SW480 (cell line): ENCODE measurements at places on chromosomes 5 and 9.
A peak's percentile ranks its signal among the peaks of the same experiment; 100 is the strongest.

DNA sequence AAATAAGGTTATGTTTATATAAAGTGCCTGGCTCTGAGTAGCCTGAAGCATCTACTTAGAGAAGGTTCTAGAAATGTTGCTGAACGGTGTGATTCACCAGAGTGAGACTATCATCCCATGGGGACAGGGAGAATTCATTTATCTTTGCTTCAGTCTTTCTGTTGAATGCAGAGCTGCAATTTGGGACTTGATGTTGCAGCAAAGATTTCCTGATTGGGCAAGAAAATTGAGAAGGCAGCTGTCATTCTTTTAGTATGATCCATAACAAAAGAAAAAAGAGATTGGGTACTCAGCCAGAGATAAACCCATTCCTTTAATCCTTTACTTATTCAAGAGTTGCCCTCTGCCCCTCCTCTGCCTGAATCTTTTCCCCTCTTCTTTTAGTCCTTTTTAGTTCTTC, 456.3 kb upstream of the WWC1 start:
- no peak for DNase-seq

GRCh38 chr9:76162751-76163500, 231.3 kb downstream of the RFK start:
- no peak for DNase-seq

GRCh38 chr9:21155501-21155900, 11.0 kb downstream of the IFNA21 start:
- no peak for DNase-seq

DNA sequence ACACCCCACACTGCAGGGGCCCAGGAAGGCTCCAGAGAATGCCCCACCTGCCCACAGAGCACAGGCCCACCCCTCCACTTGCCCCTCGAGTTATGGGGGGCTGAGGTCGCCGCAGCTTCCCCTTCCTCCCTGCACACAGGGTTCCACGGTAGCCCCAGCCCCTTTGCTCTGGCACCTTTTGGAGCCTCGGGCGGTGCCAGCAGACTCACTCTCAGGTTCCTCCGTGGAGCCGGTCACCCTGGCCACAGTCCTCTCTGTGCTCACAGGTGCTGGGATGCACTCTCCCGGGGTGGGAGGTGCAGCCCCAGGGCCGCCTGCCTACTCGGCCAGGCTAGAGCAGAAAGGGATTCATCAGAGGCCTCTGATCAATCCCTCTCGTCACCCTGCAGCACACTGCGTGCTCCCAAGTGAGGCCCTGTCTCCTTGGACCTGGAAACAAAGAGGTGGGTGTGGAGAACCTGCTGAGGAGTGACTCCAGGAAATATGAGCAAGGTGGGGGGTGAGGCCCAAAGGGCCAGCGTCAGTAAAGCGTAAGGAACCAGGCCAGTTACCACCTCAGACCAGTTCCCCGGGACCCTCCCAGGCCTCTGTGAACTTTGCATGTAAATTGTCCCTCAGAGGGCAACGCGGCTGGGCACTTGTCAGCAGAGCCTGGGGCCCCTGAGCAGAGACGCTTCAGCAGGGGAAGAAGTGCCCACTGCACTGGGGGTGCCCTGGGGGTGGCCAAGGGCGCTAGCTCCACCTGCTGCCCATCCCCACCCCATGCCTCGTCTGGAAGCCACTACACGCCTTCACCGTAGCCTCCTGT, 167.8 kb downstream of the OLFM1 start:
- DNase-seq = no peak

GRCh38 chr9:20355022-20355421, 267.3 kb downstream of the MLLT3 start:
- DNase-seq = no peak

- peak; percentile 8 for DNase-seq
Measured at GRCh38 chr5:59722874-59723273, 170.7 kb downstream of the PDE4D start.

DNA sequence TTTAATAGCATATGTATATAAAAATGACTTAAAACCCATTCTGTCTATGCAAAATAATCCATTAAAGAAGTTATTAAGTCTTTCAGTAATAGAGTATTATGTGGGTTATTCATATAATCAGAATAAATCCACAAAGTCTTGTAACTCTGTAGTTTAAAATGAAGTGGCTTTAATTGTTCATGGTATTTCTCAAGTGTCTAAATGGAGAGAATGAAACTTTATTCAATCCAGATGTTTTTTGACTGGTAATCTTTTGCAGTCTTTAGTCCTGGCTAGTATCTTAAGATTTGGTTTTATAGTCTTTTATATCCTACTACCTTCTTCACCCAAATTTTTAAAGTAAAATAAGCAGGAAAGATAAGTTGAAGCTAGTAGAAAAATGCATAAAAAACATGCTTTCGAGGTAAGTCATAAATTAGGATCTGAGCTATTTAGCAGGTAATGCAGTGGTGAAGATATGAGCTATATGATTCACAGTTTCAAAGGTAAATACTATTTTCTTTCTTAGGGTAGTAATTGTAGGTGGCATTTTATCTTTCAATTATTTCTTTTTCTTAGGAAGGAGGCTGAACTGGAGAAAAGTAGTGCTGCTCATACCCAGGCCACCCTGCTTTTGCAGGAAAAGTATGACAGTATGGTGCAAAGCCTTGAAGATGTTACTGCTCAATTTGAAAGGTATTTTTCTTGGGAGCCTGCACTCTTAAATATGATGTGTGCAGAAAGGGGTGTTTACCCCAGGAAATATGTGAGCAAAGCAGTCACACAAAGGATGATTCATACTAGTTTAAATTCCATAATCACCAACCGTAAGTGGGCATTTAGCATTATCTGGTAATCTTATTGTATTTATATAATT, 17.9 kb downstream of the HMMR start:
- DNase-seq = no peak

DNA sequence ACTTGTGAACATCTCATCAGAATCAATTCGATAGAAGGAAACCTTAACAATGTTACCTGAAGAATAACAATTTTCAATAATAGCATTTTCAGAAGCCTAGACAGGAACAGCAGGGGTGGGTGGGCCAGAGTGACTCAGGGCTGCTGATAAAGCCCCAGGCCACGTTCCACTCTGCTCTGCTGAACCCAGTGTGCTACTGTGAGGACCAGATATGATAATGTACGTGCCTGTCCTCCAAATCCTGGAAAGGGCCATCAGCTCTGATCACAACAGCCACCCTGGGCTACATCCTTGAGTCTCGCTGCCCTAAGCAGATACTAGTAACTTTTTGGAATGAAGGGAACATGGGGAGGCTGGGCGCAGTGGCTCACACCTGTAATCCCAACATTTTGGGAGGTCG, 91.3 kb downstream of the PRRT1B start:
- DNase-seq = no peak

DNA sequence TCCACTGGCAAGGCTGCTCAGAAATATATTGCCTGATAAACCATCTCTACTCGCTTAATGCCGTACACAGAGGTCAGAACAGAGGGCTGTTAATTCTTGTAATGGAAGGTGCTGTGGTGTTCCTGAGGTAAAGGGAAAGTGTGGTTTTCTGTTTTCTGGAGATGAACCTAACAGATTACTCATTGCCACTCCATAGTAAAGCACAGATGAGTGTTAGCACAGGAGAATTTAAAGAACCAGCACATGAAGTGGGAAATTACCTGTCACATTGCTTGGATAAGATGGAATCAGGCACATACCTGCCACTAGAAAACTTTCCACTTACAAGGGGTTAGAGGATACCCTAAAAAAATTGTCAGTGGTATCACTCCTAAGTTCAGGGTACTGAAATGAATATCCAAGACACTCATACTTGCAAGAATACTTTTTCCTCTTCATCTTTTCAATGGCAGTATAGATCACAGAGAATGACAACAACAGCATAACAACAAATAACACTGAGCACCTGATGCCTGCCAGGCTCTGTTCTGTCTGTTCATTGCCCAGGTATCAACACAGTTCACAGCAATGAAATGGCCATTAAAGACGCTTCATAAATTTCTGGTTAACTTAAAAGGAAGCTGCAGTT, 152.9 kb upstream of the GNA14 start:
- no peak for DNase-seq

DNA sequence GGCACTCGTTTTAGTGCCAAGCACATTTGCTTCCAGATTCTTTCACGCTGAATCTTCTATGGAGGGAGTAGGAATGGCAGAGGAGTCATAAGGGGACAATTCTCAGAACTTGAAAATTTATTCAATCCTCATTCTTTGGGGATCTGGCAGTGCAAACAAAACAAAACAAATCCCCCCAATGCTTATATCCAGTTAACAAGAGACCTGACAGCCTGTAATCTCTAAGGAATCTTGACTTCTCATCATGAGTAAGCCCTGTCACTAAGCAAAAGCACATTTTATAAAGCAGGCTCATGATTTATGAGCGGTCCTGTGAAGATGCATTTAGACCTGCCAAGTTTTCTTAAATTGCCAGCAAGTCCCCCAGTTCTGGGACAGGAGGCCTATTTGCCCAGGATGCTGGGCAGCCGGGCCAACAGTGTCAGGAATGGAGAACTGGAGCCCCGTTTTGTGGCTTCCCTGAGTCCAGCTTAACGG, 513.9 kb downstream of the CTNND2 start:
- no peak for DNase-seq

- no peak for DNase-seq
Measured at GRCh38 chr5:176341325-176342157, 20.0 kb downstream of the KIAA1191 start.

DNA sequence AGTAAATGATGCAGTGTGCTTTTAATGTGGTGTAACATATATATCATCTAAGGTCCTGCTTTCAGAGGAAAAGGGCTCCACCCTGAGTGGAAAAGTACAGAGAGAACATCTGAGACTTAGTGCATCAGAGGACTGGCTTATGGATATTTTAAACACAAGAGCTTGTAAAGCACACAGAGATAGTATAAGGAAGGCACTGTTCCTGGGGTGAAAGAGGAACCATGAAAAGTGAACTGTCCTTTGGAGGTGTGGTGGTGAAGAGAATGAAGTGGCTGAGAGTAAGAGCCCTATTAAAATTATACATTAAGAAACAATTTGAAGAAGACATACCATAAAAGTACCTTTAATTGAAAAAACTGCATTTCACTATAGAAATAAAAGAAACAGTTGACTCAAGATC, 68.9 kb downstream of the CSF2 start:
- DNase-seq = peak; percentile 15

- no peak for DNase-seq
Measured at GRCh38 chr5:65029178-65029577, 260.4 kb downstream of the CWC27 start.
